ENCODE measurements at places on chromosomes 16 and 17.

- no peak for DNase-seq
Observed at GRCh38 chr17:2202302-2202995, 101.1 kb downstream of the SMG6 start.

- DNase-seq: no peak
Observed at GRCh38 chr16:26464576-26465266, 602.0 kb upstream of the C16orf82 start.

DNA sequence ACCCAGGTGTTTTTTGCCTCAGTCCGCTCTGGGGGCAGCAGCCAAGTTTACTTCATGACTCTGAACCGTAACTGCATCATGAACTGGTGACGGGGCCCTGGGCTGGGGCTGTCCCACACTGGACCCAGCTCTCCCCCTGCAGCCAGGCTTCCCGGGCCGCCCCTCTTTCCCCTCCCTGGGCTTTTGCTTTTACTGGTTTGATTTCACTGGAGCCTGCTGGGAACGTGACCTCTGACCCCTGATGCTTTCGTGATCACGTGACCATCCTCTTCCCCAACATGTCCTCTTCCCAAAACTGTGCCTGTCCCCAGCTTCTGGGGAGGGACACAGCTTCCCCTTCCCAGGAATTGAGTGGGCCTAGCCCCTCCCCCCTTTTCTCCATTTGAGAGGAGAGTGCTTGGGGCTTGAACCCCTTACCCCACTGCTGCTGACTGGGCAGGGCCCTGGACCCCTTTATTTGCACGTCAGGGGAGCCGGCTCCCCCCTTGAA, 2.1 kb upstream of the C17orf107 start:
- DNase-seq: no peak

DNA sequence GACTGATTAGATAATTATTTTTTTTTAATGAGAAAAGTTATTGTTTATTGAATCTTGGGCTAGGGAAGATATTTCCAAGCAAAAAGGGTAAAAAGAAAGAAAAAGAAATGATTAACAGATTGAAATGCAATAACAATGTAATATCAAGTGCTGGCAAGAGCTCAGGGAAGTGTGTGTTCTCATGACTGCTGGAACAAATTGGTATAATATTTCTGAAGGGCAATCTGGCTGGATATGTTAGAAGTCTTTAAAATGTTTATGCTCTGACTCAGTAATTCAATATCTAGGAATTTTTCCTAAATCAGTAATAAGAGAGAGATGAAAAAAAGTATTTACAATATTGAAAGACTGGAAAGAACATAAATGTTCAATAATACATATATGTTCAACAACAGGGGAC, 7.6 kb upstream of the ZNF624 start:
- DNase-seq: no peak

DNA sequence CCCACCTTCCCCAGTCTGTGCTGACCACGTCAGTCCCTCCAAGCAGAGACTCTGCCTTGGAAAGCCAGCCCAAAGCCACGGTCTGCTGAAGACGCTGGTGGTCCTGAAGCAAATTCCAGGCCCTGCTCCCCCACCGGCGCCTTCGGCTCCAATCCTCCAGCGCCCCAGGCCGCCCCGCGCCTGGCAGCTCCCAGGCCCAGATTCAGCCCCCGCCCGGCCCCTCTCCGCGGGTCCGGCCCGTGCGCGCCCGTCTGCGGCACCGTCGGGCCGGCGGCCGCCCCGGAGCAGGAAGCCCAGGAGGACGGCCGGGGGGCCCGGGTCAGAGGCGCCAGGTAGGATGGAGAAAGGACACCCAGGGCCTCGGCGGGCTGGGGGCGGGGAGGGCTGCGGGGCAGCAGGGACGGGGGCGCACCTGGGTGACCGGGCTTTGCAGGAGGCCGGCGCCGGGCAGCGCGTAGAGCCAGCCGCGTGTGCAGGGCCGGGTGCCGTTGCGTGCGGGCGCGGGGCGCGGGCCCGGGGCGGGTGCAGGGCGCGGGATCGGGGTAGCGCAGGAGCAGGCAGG, 594 bp upstream of the SLC22A31 start:
- no peak for DNase-seq

DNA sequence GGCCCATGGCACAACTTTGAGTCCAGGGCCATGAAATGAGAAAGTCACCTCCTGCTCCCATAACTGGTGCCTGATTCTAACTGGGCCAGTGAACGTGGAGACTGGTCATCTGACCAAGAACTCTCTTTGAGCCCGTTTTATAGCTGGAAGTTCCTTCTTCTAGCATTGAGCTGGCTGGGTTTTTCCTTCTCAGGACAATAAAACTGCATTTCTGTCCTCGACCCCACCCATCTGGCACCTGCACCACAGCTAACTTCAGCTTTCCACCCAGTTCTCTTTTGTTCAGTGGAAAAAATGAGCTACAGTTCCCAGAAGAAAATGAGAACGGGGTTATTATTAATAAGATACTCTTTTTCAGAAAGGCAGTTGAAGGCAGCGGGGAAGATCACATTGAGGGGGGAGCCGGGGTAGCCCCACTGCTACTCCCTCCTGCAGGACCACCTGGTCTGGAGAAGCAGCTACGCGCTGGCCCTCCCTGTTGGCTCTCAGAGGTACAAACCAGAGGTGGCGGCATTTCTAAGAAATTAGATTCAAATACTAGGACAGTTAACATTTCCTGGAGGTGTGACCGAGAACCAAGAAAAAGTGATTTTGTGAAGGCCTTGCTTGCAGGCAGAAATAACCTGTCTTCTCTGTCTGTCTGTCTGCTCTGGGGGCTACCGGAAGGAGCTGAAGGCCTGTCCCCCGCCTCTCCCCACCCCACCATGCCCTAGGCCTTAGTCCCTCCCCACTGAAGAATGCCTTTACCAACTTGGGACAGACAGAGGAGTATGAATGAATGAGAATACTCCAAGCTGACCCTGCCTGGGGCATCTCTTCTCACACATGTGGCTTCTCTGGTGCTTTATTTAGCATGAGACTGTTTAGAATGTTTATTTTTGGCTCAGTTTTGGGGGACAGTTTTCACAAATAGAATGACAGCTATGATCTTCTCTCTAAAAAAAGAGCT, 123.9 kb downstream of the XYLT1 start:
- no peak for DNase-seq

GRCh38 chr17:36597866-36598777, 3.3 kb upstream of the MRM1 start:
- DNase-seq: no peak

All from C1 segment of cervical spinal cord (tissue), 14 donors.